ENCODE measurements at places on chromosomes 1 and 21.
A peak's percentile ranks its signal among the peaks of the same experiment; 100 is the strongest.

- peak; percentile 94 for DNase-seq
Measured at GRCh38 chr1:218344814-218345672, at the start of gene TGFB2. Gene TGFB2 (plus strand): TSS chr1:218345336. CDS start chr1:218346702, 1,366 bp downstream.

GRCh38 chr1:170864238-170864637 is 71.1 kb upstream of the MROH9 start:
- DNase-seq: no peak

DNA sequence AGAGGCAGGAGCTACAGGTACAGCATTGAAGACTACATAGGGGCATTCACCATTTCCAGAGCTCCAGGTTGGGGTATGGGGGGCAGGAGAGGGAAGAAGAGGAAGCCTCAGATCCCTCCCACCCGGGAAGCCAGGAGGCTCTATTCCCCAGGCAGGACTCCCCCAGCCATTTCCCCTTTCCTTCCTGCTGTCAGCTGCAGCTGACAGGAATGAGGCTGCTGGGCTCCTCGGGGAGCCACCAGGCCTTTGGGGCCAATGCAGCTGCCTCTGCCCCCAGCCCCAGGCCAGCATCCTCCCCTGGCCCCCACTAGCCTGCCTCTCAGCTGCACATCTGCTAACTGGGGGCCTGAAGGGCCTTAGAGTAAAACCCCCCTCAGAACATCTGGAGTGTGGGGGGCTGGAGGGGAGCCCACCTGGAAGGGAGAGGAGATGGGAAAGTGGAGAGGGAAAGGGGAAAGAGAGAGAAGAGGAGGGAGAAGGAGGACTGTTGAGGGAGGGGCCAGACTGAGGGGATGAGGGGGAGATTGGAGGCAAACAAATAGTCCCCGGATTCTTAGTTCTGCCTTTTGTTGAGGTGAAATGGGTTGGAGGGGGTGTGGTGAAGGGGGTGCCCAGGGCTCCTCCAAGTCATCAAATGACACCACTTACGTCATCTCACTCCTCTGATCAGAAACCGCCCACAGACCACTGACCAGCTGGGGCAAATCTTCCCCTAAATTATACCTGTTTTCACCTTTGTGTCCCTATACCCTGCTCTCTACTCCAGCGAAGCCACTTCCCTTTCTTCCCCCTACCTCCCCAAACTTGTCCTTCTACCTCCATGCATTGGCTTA is 58.0 kb downstream of the LGR6 start:
- no peak for DNase-seq

GRCh38 chr1:109794319-109795132 is 30.8 kb upstream of the EPS8L3 start:
- no peak for DNase-seq

GRCh38 chr1:20061866-20062265 is 8.1 kb upstream of the PLA2G5 start:
- no peak for DNase-seq

Measured in A172 (cell line).